ENCODE measurements at places on chromosomes 2 and 18. TPM values are rescaled to one million over a fixed set of nuclear protein-coding genes. Genes with fewer than 3 reads are reported as not detected.

DNA sequence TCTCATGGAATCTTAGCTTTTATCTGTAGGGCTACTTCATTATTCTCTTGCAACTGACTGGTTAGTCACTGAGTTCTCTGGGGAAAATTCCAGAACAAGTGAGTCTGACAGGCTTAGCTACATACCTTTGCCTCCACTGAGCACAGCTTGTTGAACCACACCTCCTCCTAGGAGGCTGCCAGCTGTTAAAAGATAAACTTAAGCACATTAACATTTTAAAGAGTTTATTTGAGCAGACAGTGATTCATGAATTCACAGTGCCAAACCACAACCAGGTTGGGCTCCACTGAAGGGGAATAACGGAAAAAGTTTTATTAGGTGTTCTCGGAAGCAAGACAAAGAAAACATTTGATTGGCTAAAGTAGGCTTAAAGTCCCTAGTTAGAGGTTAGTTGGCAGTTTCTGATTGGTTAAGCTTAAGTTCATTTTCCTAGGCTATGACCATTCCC is 12.5 kb upstream of the SLC38A11 start:
- no peak overlapping the region for H3K4me3 ChIP-seq
- peaks cover 3% of the 10 kb centered on the region for H3K36me3 ChIP-seq
- H3K27ac ChIP-seq: no peak overlapping the region
- no peak for DNase-seq
- H3K4me1 ChIP-seq: no peaks in the 10 kb centered on the region
- no peaks in the 10 kb centered on the region for H3K27me3 ChIP-seq

CIB4 gene
- not detected for total RNA-seq

GRCh38 chr18:76569644-76570419 is 74.8 kb upstream of the ZNF516 start:
- no peak overlapping the region for H3K27ac ChIP-seq
- H3K4me3 ChIP-seq: no peak overlapping the region
- no peaks in the 10 kb centered on the region for H3K27me3 ChIP-seq
- peaks cover 9% of the 10 kb centered on the region for H3K4me1 ChIP-seq

AP1S3 gene
- 11.5 TPM for total RNA-seq

ERFE gene
- 1.3 TPM for total RNA-seq

MFSD2B gene
- total RNA-seq: 1.2 TPM

DNA sequence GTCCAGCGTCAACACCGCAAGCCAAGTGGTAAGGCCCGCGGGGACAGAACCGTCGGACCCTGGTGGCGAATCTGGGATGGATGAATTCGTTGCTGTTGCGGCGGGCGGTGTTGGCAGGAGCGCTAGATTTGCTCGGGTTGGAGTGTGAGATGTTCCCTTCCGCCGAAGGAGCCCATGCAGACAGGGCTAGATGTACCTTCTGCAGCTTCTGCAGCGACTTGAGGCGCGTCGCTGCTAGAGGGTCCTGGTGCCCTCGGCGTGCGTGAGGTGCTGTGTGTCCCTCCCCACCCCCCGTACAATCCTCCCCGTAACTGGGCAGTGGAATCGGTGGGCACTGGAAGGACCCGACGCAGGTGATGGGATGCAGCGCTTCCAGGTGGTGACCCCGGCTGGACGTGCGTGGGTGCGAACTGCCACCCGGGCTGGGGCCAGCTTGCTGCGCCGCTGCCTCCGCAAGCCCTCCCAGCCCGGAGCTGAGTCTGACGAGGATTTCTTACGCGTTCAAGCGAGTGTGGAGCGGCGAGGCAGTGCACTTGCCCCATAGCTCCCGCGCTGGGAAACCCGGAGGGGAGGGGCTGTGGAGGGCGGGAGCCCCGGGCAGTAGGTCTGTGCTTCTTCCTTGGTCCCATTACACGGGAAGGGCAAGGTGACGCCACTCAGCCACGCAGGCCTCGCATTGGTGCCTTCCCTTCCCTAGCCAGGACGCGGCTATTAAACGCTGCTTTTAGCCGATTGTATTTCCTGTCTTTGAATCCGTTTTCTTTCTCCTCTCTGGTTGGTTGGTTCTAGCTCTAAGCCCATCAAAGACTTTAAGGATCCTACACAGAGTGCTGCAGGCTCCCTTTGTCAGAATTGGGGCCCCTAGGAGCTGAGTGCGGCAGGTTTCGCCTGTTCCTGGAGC is 34.2 kb downstream of the CHRNA1 start:
- H3K27me3 ChIP-seq: peaks cover 34% of the 10 kb centered on the region
- DNase-seq: no peak

DNA sequence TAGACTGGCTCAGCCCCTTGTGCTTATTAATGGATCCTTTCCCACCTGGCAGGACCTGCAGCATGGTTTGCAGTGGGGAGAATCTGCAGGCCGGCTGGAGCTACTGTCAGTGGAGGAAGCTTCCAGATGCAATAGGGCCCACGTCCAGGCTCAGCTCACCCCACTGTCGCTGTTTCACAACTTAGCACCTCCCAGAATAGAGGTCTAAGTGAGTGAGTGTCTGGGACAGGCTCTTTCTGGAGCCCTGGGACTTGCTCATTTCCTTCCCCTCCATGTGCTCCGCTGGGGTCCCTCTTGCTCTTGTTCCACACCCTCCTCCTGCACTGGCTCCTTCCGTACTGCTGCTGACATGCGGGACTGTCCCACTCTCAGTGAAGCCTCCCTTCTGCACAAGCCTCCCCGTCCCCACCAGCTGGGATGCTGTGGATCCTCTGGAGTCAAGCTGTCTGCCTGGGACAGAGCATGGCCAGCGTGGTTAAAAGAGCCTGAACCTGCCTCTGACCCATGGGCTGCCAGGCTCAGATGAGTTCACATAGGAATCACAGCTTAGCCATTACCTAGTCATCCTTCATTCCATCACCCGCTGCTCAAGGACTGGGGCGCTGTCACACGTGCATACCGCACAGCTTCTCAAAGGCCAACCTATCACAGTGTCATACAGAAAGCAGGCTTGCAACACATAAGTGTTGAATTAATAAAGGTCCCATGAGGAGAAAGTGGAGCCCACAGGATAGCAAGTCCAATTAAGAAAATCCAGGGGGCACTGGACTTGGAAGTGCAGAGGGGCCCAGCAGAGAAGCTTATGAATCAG is 135.9 kb downstream of the ACKR3 start:
- peaks cover 2% of the 10 kb centered on the region for H3K4me1 ChIP-seq
- no peak for DNase-seq
- H3K36me3 ChIP-seq: no peaks in the 10 kb centered on the region
- H3K27ac ChIP-seq: no peak overlapping the region
- H3K4me3 ChIP-seq: no peak overlapping the region

DNA sequence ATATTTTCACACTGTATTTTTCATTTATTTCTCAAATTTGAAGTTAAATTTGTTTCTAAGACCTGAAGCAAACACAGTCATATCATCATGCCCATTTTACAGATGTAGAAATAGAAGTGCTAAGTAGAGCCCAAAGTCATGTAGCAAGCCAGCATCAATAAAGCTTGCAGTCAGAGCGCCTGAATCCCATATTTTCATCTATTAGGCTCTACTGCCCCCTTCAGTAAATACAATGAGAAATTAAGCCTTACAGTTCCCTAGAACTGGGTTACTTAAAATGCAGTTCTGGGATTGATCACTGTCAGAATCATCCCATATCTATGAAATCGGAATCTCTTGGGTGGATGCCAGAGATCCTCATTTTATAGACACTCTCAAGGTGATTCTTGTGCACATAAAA is 419.9 kb downstream of the TGIF1 start:
- H3K27me3 ChIP-seq: peaks cover 7% of the 10 kb centered on the region
- H3K36me3 ChIP-seq: no peaks in the 10 kb centered on the region
- no peak overlapping the region for H3K4me3 ChIP-seq
- no peak overlapping the region for H3K27ac ChIP-seq

GRCh38 chr2:204743393-204743960 is 198.2 kb downstream of the PARD3B start:
- no peak overlapping the region for H3K4me3 ChIP-seq
- no peaks in the 10 kb centered on the region for H3K27me3 ChIP-seq
- DNase-seq: no peak

KCNF1 gene
- total RNA-seq: 0.71 TPM

GRHL1 gene
- total RNA-seq: 14.4 TPM

GRCh38 chr2:208807756-208808155 is 401.2 kb downstream of the PTH2R start:
- DNase-seq: no peak
- no peak overlapping the region for H3K27ac ChIP-seq
- H3K4me1 ChIP-seq: no peaks in the 10 kb centered on the region
- H3K36me3 ChIP-seq: peaks cover 1% of the 10 kb centered on the region
- H3K27me3 ChIP-seq: no peaks in the 10 kb centered on the region
